ENCODE measurements at places on chromosomes 7 and 10. TPM values are rescaled to one million over a fixed set of nuclear protein-coding genes. Genes with fewer than 3 reads are reported as not detected.

DNA sequence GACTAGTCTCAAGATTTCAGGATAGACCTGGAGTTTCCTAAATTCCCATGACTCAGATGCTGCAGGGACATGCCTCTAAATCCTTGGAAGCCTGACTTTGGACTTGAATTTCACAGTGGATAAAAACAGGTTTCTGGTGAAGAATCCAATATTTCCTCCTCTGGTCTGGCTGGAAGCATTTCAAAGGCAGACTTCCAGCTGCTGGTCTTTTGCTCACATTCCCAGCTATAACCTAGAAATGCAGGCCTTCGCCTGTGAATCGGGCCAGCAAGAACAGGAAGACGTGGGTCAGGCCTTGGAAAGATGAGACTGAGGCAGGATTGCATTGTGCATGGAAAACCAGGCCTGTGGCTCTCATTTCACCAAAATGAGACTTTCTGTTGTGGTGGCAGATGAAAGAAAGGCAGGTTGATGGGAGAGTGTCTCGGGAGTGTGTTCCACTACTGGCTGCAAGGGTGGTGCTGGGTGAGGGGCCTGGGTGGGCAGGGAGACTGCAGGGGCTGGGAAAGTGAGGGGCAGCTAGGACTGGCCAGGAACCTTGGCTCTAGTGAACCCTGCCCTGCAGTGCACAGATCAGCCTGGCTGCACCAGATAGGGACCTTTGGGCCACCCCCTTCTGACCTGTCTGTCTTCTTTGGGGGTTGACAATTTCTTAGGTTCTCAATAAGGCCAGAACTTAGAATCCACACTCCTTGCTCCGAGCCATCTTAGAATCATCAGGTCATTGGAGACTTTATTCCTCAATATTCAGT lies 488.8 kb upstream of the MKI67 start:
- no peak for DNase-seq
- H3K27me3 ChIP-seq = no peaks in the 10 kb centered on the region
- H3K4me1 ChIP-seq = no peaks in the 10 kb centered on the region
- H3K4me3 ChIP-seq = no peak overlapping the region
- no peak overlapping the region for H3K27ac ChIP-seq

GRCh38 chr10:97515271-97515978 lies 16.7 kb downstream of the UBTD1 start:
- no peaks in the 10 kb centered on the region for H3K27me3 ChIP-seq
- DNase-seq = no peak
- no peaks in the 10 kb centered on the region for H3K36me3 ChIP-seq
- H3K4me3 ChIP-seq = no peak overlapping the region
- no peak overlapping the region for H3K27ac ChIP-seq

DNA sequence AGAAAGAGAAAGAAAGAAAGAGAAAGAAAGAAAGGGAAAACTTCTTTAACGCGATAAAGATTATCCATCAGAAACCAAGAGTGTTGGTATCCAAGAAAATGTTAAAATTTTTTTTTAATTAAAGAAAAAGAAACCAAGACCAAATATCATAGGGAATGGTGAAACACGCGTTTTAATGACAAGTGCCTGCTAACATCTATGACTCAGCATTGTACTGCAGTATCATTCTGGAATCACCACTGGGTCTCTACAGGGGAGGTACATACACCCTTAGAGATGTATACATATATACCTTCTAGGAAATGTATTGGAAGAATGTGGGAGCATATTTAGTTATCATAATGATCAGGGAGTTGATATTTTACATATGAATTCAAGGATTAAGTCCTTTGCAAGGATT lies 32.1 kb upstream of the PIK3AP1 start:
- no peak overlapping the region for H3K4me3 ChIP-seq
- DNase-seq = no peak
- no peaks in the 10 kb centered on the region for H3K36me3 ChIP-seq
- H3K27ac ChIP-seq = no peak overlapping the region
- H3K27me3 ChIP-seq = no peaks in the 10 kb centered on the region
- no peaks in the 10 kb centered on the region for H3K4me1 ChIP-seq

DNA sequence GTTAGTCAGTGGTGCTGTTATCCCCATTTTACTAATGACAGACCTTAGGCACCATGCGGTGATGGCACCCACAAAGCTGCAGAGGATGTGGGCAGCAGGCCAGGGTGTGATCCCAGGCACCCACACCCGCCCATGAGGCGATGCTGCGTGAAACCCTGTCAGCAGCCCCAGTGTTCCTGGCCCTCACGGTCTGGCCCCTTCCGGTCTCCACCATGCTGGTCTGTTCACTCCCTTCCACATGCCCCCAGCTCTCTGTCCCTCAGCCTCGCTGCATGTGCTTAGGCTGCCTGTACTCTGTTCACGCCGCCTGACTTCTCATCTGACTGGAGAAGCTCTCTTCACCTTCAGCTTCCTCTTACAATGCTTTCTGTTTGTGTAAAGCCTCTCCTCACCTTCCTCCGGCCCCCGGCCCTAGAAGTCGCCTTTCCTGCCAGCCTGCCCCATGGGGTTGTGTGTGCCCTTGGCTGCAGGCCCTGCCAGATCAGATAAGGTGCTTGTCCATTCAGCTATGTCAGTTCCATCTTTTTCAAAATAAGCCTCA lies 17.6 kb upstream of the ORAI2 start:
- no peak overlapping the region for H3K4me3 ChIP-seq
- DNase-seq = no peak
- H3K27ac ChIP-seq = no peak overlapping the region
- no peaks in the 10 kb centered on the region for H3K4me1 ChIP-seq
- H3K36me3 ChIP-seq = peaks cover 32% of the 10 kb centered on the region

- no peaks in the 10 kb centered on the region for H3K4me1 ChIP-seq
- no peaks in the 10 kb centered on the region for H3K27me3 ChIP-seq
- H3K36me3 ChIP-seq = no peaks in the 10 kb centered on the region
- DNase-seq = no peak
- H3K4me3 ChIP-seq = no peak overlapping the region
- no peak overlapping the region for H3K27ac ChIP-seq
Observed at GRCh38 chr7:54810401-54810800, 51.4 kb upstream of the SEC61G start.

DNA sequence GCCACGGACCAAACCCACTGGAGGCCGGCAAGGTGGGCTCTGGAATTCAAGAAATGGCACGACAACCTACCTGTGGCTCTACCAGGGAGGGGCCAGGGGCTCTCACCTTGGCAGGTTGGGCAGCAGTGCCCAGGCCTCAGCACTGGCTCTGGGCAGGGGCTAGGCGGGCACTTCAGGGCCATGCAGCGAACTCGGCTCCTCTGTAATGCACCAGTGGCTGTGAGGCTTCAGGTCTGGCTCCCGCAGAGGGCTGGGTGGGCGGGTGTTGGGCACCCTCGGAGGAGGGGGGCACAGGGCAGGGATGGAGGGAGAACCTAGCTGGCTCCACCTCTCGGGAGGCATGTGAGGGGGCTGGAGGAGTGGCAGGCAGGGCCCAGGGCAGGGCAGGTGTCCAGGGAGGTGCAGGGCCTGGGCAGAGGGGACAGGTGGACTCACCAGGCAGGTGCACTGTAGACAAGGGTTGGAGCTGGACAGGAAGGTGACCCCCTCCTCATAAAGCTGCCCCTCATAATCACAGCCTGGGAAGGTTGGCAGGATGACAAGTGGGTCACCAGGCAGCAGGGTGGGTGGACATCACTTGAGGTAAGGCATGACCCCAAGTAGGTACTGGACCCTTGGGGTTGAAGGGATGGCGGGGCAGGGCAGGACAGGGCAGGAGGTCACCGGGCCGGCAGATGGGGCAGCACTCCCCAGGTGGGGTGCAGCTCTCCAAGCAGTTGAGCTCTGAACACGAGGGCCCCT lies 6.7 kb downstream of the KCP start:
- no peak for DNase-seq
- no peaks in the 10 kb centered on the region for H3K36me3 ChIP-seq
- no peak overlapping the region for H3K4me3 ChIP-seq
- no peaks in the 10 kb centered on the region for H3K4me1 ChIP-seq

- H3K27ac ChIP-seq = no peak overlapping the region
- peaks cover 34% of the 10 kb centered on the region for H3K4me1 ChIP-seq
- no peaks in the 10 kb centered on the region for H3K27me3 ChIP-seq
Observed at GRCh38 chr10:110762849-110763211, 108.9 kb upstream of the PDCD4 start.

DNA sequence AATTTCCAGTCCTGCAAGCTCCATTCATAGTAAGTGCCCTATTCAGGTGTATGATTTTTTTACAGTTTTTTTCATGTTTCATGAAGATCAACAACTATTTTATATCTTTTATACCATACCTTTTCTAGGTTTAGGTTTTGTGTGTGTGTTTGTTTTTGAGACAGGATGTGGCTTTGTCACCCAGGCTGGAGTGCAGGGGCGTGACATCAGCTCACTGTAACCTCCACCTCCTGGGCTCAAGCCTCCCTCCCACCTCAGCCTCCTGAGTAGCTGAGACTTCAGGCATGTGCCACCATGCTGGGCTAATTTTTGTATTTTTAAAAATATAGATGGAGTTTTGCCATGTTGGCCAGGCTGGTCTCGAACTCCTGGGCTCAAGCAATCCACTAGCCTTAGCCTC lies 35.0 kb downstream of the ARMH3 start:
- H3K4me3 ChIP-seq = no peak overlapping the region
- H3K36me3 ChIP-seq = peaks cover 8% of the 10 kb centered on the region
- no peaks in the 10 kb centered on the region for H3K4me1 ChIP-seq
- no peak overlapping the region for H3K27ac ChIP-seq

DNA sequence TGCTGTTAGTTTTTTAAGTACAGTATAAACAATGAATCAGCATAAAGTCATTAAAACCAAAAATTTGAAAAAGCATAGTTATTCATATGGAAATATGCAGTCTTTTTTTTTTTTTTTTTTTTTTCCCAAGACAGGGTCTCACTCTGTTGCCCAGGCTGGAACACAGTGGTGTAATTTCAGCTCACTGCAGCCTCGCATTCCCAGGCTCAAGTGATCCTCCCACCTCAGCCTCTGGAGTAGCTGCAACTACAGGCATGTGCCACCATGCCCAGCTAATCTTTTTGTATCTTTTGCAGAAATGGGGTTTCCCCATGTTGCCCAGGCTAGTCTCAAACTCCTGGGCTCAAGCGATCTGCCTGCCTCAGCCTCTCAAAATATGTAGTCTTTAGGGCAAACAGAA lies 182.0 kb downstream of the SEMA3E start:
- no peak overlapping the region for H3K4me3 ChIP-seq
- no peak overlapping the region for H3K27ac ChIP-seq
- DNase-seq = no peak
- H3K27me3 ChIP-seq = no peaks in the 10 kb centered on the region
- no peaks in the 10 kb centered on the region for H3K36me3 ChIP-seq

DNA sequence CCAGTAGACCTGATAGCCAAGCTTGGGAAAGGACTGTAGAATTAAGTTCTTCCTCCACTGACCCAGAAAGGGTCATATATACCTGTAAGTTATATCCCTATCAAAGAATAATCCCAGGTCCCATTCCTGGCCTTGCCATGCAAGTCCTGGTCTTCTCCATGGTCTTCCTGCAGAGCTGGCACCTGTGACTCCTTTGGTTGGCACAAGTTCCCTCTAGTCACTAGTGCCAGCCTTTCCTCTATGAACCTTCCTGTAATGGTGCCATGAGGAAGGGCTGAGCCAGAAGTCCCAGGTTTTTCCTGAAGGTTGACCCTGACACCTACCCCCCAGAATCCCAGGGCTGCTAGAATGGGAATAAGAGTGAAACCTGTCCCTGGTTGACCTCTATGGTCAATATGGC lies 54.1 kb upstream of the UNC5B start:
- no peak for DNase-seq
- no peaks in the 10 kb centered on the region for H3K36me3 ChIP-seq
- H3K4me3 ChIP-seq = no peak overlapping the region
- H3K27me3 ChIP-seq = no peaks in the 10 kb centered on the region
- no peaks in the 10 kb centered on the region for H3K4me1 ChIP-seq
- no peak overlapping the region for H3K27ac ChIP-seq

GRCh38 chr7:141562972-141563371 lies 11.8 kb downstream of the AGK start:
- H3K4me1 ChIP-seq = no peaks in the 10 kb centered on the region
- no peak for DNase-seq
- no peaks in the 10 kb centered on the region for H3K36me3 ChIP-seq
- H3K27ac ChIP-seq = no peak overlapping the region
- no peaks in the 10 kb centered on the region for H3K27me3 ChIP-seq
- H3K4me3 ChIP-seq = no peak overlapping the region

DNA sequence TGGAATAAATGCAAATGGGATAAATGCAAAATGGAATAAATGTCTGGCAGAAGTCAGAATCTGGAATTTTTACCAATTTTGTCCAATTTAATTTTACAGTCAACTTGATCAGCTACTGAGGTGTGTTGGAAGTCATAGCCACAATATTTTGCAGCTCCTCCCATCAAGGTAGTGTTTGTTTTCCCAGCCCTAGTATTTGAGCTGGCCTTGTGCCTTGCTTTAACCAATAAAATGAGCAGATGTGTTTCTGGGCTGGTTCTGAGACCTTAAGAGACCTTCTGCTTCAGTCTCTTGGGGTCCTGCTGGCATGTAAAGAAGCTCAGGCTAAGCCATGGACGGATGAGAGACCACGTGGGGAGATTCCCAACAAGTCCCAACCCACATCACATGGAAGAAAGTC lies 42.7 kb upstream of the RSBN1L start:
- no peak for DNase-seq
- H3K27ac ChIP-seq = no peak overlapping the region
- H3K4me3 ChIP-seq = no peak overlapping the region
- H3K27me3 ChIP-seq = no peaks in the 10 kb centered on the region
- H3K36me3 ChIP-seq = no peaks in the 10 kb centered on the region

The WNT8B gene
- 0.07 TPM for total RNA-seq

The GFRA1 gene
- 5.1 TPM for total RNA-seq

The RPS24 gene
- 2,002 TPM for total RNA-seq

The SLC35G1 gene
- total RNA-seq = 6.0 TPM

Measured in cardiac muscle cell (in vitro differentiated cells and primary cell).